ENCODE measurements at places on chromosomes 3 and 15.

- no peak for DNase-seq
Observed at GRCh38 chr15:67501836-67502461, 19.0 kb upstream of the C15orf61 start.

DNA sequence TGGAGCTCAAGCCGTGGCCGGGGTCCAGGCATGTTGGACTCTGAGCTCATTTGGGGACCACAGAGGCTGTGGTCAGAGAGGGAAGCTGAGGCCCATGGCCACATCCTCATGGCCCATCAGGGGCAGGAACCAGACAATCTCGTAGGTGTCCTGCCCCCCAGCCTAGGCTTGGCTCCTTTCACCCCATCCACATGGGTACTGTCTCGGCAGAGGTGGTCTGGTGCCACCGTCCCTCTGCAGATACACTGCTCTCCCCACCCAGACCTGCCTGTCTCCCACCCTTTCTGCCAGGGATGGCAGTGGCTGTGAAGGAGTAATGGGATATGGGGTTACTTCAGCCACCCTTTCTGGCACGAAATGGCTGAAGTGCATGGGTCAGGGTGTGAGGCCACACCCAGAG lies 7.9 kb downstream of the PRSS50 start:
- DNase-seq, result no peak

GRCh38 chr3:8767667-8768363 lies 1.6 kb downstream of the OXTR start:
- DNase-seq, result no peak

- DNase-seq, result no peak
Observed at GRCh38 chr3:18494251-18494650, 69.1 kb upstream of the SATB1 start.

DNA sequence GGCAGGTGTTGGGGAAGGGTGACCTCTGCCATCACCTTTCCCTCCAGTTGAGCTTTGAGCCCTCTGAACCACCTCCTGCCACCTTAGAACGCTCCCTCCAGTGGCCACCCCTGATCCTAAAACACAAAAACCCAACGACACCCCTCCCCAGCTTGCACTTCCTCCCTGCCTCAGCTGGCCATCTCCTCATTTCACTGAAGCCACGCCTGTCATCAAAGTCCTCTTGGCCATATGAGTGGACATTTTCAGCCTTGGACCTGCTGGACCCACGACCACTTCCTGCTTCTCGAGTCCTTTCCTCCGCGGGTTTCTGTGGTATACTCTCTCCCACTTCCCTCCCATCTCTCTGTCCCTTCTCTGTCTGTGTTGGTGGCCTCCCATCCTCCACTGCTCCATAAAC lies 48.5 kb upstream of the NR2C2 start:
- no peak for DNase-seq

DNA sequence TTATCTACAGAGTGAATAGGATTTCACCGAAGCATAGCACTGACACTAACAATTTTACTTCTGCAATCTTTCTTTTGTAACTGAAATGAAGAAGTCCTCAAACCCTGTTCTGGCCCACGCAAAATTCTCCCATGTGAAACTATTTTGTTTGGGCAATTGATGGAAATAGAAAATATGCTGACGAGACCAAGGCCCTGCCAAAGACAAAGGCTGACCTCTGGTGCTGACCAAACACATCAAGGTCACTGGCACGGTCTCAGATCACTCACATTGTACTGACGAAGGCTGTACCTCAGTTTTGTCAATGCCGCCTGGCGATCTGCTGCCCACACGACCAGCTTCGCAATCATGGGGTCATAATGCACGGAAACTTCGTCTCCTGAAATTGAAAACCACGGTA lies 58.4 kb upstream of the DCUN1D1 start:
- no peak for DNase-seq

DNA sequence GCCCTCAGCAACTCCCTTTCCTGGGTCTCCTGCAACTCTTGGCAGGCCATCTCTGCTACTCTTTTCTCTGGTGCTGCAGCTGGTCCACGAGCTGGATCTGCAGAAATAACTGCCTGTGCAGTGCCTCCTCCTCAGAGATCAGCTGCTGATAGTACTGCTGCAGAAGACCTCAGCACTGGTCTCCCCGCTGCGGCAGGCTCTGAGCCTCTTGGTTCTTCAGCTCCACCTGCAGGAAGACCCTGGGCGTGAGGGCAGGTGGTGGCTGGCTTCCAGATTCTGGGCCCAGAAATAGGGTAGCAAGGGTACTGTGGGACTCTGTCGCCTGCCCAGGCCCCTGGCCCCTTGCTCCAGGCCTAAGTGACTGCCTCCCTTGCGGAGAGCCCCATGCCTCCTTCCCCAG lies 79.7 kb upstream of the C2CD4B start:
- DNase-seq, result no peak

GRCh38 chr3:113275929-113276750 lies 64.8 kb downstream of the BOC start:
- no peak for DNase-seq

DNA sequence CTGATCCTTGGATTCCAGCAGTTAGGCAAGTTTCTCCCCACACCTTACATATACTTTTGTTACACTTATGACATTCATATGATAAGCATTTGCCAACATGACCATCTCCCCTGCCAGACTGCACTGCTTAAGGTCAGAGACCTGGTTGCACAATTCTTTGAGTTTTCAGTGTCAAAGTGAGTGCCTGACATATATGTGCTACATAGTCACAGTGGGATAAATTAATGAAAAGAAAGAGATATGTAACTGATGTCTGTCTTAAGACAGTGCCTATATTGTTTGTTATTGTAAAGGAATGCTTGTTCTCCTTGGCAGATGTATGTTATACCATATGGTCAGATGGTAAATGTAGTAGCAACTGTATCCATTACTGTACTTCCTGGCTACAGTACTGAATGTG lies 3.5 kb upstream of the DCUN1D1 start:
- no peak for DNase-seq

DNA sequence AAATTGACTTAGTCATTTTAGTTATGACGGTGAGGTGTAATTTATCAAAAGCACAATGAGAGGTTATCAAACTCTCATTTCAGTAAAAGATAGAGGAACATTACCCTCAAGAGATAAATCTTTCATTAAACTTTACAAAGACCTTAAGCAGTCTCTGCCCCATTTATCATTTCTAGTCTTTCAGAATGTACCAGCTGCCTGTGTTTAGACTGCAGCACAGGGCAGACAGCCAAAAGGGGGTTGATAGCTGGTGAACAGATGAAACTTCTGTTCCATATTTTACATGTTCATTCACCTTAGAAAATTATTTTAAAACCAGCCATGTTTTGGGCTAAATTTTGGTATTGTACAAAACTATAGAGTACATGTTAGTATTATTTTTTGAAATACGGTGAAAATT lies 514.6 kb upstream of the CNTN3 start:
- no peak for DNase-seq

GRCh38 chr15:90334304-90334731 lies 17.8 kb upstream of the ZNF774 start:
- no peak for DNase-seq

- no peak for DNase-seq
Observed at GRCh38 chr3:110858549-110858948, 213.1 kb upstream of the NECTIN3 start.

- no peak for DNase-seq
Observed at GRCh38 chr3:140315955-140316354, 361.9 kb upstream of the TRIM42 start.

DNA sequence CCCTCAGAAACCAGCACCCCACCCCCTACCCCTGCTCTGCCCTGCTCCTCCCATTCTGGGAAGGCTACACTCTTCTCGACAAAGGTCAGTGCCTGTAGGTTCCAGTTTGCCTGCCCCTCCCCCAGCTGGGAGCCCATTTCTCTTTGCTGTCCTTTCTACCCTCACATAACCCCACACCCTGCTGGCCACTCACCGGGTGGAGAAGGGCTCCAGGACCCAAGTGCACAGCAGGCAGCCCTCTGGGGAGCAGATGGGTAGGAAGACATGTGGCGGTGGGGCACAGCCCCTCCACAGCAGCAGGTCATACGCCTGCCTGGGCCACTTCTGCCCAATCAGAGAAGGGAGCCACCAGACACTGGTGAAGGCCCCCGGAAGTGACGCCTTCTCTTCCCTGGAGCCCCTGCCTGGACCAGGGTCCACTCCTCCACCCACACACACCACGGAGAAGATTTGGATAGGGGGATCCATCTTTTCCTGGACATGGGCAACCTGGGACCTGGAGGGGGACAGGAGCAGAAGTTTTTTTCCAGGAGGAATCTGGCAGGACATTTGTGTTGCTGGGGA lies at the start of gene THPO:
Gene THPO, minus strand, starts transcription at position 326 of the 564 bp plus-strand sequence. CDS start 1,948 bp downstream, outside the sequence.
- DNase-seq, result no peak

DNA sequence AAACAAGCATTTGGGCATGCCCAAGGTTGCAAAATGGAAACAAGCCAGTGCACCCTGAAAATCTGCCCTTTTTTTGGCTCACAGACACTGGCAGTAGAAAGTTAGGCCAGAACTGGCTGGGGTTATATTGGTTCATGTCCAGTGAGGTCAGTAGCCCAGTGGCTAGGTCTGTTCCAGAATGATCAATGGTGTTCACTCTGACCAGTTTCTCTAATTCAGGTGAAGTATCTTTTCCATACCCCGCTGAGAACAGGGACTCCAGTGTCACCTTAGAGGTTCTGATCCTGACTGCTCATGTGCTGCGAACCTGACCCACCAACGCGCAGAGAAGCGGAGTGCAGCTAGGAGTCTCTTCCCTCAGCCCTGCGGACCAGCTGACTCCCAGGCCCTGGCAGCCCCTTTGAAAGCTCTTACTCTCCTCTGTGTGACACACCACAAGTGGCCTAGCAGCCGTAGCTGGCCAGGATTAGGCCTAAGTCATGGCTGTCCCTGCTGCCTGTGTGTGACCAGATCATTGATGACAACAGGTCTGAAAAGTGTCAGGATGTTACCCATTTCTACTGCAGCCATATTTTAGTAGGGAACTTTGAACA lies 123.5 kb downstream of the GHSR start:
- no peak for DNase-seq

DNA sequence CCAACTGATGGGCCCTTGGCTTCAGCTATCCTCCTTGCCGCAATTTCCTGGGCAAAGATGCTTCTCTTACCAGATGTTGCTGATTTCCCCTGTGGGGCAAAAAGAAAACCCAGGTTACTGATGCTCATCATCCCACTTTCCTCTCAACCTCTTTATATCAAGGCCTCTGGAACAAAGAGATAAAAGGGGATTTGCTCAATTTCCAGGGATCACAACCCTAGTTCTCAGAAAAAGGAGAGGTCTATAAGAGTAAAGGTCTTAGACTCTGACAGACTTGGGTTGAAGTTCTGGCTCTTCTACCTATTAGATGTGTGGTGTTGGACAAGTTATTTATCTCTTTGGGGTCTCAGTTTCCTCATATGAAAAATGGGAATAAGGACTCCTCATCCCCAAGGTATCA lies 8.5 kb downstream of the RPAP1 start:
- DNase-seq, result no peak

GRCh38 chr15:91879158-91879557 lies 25.6 kb downstream of the SLCO3A1 start:
- no peak for DNase-seq

DNA sequence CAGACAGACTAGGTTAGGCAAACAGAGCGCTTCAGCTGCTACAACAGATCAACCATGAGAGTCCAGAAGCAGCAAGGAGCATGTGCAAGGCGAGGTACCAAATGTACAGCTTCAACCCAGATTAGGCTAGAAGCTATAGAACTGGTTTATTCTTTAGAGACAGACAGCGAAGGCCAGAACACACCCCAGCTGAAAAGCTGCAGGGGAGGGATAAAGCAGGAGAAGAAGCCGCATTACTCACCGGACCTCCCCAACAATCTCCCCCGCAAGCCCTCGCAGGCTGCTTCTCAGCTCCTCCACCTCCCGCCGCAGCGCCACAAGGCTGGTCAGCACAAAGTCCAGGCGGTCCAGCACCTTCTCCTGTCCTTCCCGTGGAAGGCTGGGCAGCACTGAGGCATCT lies 3.3 kb downstream of the RMDN3 start:
- no peak for DNase-seq

DNA sequence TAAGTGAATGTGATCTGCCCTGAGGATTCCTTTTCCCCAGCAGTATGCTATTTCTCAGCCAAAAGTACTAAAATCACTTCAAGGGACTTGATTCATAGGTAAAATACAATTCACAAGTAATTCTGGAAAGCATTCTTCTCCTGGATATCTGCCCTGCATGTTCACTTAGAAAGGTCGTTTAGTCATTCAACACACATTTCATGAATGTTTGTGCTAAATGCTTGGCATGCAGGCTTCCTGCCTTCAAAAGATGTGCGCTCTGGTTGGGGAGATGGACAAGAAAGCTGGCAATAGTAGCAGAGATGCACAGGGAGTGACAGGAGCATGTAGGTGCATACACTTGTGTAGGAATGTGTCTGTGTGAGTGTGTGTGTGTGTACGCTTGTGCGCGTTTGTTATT lies 360.7 kb downstream of the PTPRG start:
- DNase-seq, result no peak

GRCh38 chr3:13198264-13198879 lies 125.1 kb upstream of the IQSEC1 start:
- no peak for DNase-seq

- no peak for DNase-seq
Observed at GRCh38 chr3:6260551-6261191, 600.2 kb upstream of the GRM7 start.

- no peak for DNase-seq
Observed at GRCh38 chr3:124149771-124150170, 157.8 kb upstream of the ROPN1 start.

DNA sequence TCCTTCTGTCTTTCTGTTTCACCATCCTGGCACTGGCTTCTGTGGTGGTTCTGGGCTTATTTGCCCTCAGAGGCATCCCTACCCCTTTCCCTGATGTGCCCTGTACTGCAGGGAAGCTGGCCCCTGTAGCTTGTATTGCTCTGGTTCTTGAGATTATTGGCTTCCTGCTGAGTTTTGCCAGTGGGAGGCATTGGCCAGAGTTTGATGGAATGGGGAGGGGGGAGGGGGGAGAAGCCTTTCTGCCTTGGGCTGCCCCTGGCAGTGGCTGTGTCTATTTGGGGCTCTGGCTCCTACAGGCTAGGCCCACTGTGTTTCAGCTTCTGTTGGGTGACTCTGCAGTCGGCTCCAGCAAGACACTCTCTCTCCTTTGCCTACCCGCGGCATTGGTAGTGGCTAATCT lies 41.6 kb upstream of the SEMA6D start:
- DNase-seq, result no peak

- no peak for DNase-seq
Observed at GRCh38 chr3:39435006-39435748, 28.7 kb downstream of the RPSA start.

GRCh38 chr3:103059432-103059831 lies 624.6 kb downstream of the ZPLD1 start:
- DNase-seq, result no peak

All from stimulated activated CD8-positive, alpha-beta memory T cell treated with anti-CD3 and anti-CD28 coated beads, Interleukin-7, amount 100 ng/mL, for 24 hours (primary cell).